ENCODE measurements at places on chromosomes 11 and 22. TPM values are rescaled to one million over a fixed set of nuclear protein-coding genes. Genes with fewer than 3 reads are reported as not detected.

DNA sequence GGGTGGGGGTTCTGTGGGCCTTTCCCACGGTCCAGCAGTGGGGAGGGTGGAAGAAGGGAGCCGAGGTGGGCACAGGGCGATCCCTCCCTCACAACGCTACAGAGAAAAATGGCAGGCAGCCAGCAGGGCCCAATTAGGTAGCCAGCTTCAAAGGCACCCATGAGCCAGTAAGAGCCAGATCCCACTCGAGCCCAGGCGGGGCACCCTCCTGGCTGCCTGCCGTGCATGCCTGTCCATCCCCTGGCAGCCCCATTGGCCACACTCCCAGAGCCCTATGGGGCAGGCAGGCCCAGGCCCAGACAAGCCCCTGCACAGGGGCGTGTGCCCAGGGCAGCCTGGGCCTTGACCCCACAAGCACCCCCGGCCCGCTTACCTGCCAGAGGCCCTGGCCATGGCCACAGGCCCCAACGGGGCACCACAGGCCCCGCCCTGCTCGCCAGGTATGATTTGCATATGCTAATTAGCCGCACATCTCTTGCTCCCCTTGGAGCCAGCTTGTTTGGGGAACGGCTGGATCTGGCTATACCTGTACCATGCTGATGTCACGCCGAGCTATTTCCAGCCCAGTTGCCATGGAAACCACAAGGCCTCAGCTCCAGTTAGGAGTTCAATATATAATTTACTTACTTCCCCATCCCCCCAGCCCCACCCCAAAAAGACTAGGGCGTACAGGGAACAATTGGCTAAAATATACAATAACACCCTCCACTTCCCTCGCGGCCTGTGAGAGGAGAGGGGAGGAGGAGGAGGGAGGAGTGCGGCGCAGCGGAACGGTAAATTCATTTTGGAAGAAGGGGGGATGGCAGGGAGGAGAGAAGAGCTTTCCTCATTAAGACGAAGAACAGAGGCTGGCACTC, 47.5 kb upstream of the TCF20 start:
- no peak for DNase-seq

- DNase-seq, result no peak
Observed at GRCh38 chr11:95886462-95886861, 37.4 kb downstream of the MTMR2 start.

- DNase-seq, result peak; percentile 22
Observed at GRCh38 chr11:93477684-93478234, 65.4 kb downstream of the SMCO4 start.

GRCh38 chr11:126160345-126161022, 51.0 kb downstream of the RPUSD4 start:
- DNase-seq, result no peak

DNA sequence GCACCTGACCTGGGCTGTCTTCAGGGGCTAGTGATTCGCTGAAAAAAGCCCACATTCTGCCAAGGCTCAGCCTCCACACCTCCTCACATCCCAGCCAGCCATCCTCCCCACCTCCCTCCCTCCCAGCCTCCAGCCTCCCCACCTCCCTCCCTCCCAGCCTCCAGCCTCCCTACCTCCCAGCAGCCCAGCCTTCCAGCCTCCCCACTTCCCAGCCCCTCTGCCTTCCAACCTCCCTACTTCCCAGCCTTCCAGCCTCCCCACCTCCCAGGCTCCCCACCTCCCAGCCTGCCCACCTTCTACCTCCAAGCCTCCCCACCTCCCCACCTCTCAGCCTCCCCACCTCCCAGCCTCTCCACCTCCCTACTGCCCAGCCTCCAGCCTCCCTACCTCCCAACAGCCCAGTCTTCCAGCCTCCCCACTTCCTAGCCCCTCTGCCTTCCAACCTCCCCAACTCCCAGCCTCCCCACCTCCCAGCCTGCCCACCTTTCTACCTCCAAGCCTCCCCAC, 33.7 kb upstream of the TH start:
- DNase-seq, result no peak

- DNase-seq, result no peak
Observed at GRCh38 chr22:42764895-42765363, 44.3 kb upstream of the A4GALT start.

GRCh38 chr11:119512369-119512768, 89.4 kb upstream of the THY1 start:
- DNase-seq, result no peak

DNA sequence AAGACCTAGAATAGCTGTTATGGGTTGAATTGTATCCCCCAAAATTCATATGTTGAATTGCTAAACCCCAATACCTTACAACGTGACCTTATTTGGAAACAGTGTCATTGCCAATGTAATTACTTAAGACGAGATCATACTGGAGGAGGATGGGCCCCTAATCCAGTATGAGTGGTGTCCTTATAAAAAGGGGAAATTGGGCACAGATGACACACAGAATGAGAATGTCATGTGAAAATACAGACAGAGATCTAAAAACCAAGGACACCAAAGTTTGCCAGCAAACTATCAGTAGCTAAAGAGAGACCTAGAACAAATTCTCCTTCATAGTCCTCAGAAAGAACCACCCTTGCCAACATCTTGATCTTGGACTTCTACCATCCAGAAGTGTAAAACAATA, 127.7 kb downstream of the ATXN10 start:
- DNase-seq, result no peak

- no peak for DNase-seq
Observed at GRCh38 chr11:95993438-95994298, 69.8 kb upstream of the MTMR2 start.

- no peak for DNase-seq
Observed at GRCh38 chr11:120611581-120611980, 100.0 kb downstream of the GRIK4 start.

- no peak for DNase-seq
Observed at GRCh38 chr11:44176546-44177213, 81.2 kb downstream of the EXT2 start.

- no peak for DNase-seq
Observed at GRCh38 chr11:103491777-103492176, 382.6 kb downstream of the DYNC2H1 start.

- DNase-seq, result no peak
Observed at GRCh38 chr11:120727752-120728151, 216.2 kb downstream of the GRIK4 start.

DNA sequence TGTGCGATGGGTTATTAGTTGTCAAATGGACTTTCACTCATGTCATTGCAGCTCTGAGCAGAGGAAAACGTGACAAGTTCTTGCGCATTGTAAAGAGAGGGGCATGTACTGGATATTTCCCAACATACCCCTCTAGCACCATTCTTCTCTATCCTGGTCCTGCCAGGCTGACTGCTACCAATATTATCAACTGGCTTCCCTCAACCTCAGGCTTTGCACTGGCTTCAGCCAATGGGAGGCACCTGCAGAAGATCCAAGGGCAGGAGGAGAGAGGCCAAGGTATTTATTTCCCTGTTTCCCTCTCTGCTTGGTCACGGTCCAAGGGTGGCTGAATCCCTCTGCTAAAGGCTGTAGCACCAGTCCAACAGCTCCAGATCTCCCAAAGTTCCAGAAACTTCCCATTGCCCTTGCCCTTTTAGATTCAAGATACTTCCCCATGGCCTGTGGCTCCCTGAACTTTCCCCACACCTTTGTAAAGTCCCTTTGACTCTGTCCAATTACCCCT, 175.6 kb upstream of the NECTIN1 start:
- no peak for DNase-seq

DNA sequence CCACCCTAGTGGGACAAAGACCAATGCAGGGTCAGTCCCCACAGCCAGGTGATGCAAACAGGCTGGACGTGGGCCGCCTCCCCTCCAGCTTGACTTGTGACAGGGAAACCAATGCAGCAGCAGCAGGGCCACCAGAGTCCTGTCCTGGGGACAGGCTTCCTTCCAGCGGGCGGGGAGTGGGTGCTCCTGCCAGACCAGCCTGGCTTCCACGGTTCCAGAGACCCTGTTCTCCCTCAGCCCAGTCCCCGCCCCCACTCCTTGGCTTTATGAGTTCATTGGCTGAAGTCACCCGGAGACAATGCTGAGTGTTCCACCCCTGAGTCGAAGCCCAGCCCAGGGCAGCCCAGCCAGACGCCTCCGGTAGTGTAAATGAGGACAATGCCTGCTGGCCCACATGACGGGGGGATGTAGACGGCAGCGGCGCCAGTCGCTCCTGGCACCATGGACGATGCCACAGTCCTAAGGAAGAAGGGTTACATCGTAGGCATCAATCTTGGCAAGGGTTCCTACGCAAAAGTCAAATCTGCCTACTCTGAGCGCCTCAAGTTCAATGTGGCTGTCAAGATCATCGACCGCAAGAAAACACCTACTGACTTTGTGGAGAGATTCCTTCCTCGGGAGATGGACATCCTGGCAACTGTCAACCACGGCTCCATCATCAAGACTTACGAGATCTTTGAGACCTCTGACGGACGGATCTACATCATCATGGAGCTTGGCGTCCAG, at the start of gene TSSK2:
Gene TSSK2 (plus strand): TSS at position 350 of the 726 bp plus-strand sequence. CDS start 92 bp downstream, at position 442.
- no peak for DNase-seq

GRCh38 chr11:31834237-31834636, 23.1 kb upstream of the PAX6 start:
- no peak for DNase-seq

SCGB1A1 gene
- not detected for polyA plus RNA-seq

ZFPL1 gene
- polyA plus RNA-seq, result 22.5 TPM

MS4A3 gene
- 0.49 TPM for polyA plus RNA-seq

CDHR5 gene
- 1.5 TPM for polyA plus RNA-seq

OR10A4 gene
- not detected for polyA plus RNA-seq

APOBEC3H gene
- polyA plus RNA-seq, result not detected

CRYBB2 gene
- polyA plus RNA-seq, result not detected

SHANK2 gene
- 2.3 TPM for polyA plus RNA-seq

MYOD1 gene
- polyA plus RNA-seq, result 49.6 TPM

P2RY6 gene
- 2.2 TPM for polyA plus RNA-seq

DDX25 gene
- polyA plus RNA-seq, result not detected

AGBL2 gene
- not detected for polyA plus RNA-seq

TMPRSS4 gene
- polyA plus RNA-seq, result 0.42 TPM

All from muscle of arm (tissue), 14 donors.